Activated naive CD4-positive, alpha-beta T cell (primary cell): ENCODE measurements at places on chromosomes 2 and 18.

DNA sequence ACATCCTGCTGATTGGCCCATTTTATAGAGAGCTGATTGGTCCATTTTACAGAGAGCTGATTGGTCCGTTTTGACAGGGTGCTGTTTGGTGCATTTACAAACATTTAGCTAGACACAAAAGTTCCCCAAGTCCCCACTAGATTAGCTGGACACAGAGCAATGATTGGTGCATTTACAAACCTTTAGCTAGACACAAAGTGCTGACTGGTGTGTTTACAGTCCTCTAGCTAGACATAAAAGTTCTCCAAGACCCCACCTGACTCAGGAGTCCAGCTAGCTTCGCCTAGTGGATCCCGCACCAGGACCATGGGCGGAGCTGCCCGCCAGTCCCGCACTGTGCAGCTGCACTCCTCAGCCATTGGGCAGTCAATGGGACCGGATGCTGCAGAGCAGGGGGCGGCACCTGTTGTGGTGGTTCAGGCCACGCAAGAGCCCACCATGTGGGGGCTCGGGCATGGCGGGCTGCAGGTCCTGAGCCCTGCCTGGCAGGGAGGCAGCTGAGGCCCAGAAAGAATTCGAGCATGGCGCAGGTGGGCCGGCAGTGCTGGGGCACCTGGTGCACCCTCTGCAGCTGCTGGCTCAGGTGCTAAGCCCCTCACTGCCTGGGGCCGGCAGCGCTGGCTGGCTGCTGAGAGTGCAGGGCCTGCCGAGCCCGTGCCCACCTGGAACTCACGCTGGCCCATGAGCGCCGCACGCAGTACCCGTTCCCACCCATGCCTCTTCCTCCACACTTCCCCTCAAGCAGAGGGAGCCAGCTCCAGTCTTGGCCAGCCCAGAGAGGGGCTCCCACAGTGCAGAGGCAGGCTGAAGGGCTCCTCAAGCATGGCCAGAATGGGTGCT lies 713.2 kb upstream of the GYPC start:
- no peak for DNase-seq

DNA sequence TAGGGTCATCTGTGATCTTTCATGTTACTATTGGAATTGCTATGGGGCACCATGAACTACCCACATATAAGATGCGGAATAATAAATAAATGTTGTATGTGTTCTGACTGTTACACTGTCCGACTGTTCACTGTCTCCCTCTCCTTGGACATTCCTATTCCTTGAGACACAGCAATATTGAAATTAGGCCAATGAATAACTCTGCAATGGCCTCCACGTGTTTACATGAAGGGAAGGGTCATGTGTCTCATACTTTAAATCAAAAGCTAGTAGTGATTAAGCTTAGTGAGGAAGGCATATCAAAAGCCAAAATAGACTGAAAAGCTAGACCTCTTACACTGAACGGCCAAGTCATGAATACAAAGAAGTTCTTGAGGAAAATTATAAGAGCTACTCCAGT lies 751.3 kb downstream of the SOCS6 start:
- DNase-seq, result no peak

DNA sequence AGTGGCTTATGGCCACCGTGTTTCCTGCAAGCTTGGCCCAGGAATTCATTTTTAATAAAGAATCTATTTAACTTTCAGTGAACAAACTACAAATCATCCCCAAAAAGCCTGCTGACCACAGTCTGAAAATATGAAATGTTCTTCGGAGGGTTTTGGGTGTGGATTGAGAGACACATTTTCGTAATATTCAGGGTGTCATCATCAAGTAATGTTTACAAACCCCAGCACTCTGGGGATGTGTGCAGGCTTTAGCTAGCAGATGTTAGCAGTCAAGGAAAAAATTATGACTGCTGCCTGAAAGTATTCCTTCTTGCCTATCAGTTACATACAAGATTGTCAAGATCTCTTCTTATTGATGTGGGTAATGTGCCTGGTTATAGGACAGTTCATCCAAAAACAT lies 143.9 kb upstream of the FN1 start:
- no peak for DNase-seq

DNA sequence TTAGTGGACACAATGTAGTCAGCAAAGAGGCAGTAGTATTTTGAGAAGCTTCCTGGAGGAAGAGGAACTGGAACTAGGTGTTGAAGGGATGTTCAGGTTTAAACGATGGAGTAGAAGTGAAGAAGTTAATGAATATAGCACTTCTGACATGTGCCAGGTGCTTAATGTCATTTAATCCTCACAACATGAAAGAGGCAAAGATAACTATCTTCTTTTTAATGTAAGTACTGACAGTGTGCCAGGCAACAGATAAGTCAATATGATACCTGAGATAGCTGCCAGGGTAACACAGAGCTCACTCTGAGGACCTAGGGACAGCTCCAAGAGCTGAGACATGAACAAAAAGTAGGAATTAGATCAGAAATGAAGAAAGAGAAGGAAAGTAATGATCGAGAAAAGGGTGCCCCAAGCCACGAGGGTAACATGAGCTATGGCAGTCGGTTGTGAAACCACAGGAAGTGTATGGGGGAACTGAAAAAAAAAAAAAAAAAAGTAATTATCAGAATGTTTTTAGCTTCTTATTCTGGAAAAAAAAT lies 140.7 kb downstream of the RNF144A start:
- no peak for DNase-seq

DNA sequence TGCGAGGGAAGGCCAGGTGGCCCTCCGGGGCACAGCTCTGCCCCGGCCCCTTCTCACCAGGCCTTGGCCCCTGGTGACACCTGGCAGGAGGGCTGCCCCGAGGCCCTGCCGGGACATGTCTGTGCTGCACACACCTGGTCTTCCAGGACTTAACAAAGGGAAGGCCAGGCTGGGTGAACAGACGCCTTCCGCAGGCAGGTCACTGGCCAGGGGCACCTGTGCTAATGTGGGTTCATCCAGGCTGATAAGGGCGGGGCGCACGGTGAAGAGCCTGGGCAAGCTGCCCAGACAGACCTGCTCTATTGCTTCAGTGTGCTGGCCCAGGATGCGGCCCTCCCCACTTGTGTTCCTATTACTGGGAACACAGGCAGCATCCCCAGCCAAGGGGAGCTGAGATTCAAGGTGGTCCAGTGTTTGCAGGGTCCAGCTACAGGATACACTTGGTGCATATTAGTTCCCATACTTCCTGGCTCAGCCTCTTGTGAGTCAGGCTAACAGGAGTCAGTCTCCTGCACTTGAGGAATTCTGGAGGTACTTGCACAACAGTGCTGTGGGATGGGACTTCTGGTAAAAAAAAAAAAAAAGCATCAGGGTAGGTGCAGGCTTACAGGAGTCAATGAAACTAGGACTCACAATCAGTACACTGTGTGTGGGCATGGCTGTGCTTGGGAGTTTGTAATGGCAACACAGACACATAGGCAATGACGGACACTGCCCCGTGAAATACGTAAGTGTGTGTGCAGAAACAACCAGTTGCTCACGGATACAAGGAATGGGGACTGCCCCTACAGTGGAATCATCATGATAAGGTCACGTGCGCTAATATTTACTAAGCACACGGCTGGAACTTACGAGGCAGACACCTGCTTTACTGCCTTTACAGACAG lies 261.4 kb downstream of the TWIST2 start:
- DNase-seq, result no peak

DNA sequence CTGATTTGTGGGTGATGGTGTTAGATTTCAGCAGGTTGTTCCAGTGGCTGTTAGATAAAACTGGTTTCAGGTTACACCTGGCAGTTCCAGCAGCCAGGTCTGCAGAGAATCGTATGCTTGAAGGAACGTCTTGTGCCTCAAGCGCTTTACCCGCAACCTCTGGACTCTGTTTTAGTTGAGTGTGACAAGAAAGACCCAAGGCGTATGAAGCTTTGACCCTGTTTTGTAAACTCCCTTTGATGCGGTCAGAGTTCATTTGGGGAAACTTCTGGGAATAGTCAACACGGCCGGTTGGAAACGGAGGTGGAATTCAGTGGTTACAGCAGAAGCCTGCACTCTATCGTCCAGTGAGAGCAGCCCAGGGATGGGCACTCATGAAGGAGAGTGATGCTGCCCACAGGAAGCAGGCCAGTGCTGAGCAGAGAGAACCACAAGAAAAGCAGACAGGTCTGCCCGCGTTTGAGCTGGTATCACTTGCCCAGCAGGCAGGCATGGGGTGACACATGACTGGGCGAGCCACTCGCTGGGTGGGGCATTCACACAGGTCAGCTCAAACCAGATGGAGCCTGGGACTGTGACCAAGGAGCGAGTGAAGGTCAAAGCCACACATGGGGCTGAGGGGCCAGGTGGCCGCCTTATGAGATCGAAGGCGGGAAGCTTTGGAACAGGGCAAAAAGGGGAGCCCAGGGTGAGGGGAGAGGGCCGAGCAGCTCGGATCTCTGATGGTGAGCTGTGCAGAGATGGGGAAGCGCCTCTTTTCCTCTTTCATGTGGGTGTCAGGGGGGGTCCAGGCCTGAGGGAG lies 99.6 kb upstream of the MBOAT2 start:
- DNase-seq, result no peak

DNA sequence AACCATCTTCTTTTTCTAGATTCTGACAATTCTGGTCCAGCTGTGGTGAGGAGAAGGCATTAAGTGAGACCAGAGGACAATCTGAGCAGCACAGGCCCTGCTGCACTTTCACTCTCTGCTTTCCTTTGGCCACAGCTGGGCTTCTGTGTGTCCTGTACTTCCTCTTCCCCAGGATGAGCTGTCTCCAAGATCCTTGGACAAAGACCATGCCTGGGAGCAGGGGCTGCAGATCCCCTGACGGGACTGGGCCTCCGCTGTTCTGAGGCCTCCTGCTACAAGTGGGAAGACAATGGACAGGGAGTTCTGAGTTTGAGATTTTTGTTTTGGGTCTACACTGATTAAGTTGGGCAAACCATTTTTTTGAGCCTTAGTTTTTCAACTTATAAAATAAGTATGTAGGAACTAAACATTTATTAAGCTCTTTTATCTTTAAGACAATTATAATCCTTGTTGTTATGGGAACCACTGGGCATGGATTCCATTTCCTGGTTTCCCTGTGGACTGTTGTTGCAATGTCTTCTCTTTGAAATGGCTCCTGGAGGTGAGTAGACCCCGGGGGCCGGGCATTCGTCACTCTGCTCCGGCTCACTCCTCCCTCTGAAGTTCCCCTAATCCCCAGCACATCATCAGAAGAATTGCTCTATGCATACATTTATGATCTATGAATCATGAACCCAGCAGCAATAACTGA lies 266.6 kb downstream of the ACTR3 start:
- no peak for DNase-seq

GRCh38 chr2:204115137-204116056 lies 178.8 kb downstream of the ICOS start:
- DNase-seq, result no peak

DNA sequence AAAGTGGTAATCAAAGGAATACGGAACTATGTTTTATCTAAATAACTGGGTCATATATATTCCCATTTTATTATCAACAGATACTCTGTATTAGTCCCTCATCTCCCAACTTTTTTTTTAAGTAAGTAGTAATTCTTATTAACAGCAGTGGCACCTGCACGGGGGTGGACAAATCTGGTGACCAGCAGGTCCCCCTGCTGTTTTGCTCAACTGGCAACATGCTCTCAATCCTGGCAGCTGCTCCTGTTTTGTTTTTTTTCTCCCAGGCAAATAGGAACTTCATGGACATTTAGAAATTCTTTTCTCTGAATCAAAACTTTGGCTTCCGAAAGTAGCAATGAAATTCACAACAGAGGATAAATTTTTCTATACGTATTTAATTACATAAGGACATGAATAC lies 193.5 kb downstream of the SS18 start:
- no peak for DNase-seq

DNA sequence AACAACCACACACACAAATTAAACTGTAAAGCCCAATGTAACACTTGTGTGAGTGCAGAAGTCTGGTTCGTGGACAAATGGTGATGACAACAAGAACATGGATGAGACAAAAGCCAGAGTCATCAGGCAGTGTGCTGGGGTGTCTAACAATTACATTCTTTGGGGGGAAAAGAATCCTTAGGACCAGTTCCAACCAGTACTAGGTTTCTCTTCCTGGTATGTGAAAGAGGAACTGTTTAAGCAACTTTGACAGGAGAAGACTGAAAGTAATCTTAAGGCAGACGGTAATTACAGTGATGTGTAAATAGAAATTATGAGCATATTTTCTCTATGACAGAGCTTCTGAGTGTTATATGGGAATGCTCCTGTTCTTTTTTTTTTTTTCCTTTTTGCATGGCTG lies 133.4 kb downstream of the AFF3 start:
- DNase-seq, result no peak

GRCh38 chr2:60306267-60306861 lies 247.1 kb downstream of the BCL11A start:
- DNase-seq, result no peak

DNA sequence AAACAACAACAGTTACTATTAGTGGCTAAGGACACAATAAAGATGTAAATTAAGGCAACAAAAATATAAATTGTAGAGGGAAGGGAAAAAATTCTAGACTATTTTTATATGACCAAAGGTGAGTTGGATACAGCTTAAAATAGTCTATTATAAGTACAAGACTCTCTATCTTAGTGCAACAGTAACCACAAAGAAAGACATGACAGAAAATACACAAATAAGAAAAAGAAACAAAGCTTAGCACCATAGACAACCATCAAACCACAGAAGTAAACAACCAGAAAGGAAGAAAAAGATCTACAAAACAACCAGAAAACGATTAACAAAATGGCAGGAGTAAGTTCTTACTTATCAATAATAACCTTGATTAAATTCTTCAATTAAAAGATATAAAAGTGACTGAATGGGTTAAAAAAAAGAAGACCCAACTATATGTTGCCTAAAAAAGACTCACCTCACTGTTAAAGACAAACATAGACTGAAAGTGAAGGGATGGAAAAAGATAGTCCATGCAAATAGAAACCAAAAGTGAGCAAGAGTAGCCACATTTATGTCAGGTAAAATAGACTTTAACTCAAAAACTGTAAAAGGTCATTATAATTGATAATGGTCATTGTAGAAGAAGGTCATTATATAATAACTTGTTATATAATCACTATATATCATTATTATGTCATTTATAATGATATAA lies 62.5 kb downstream of the USP40 start:
- no peak for DNase-seq

DNA sequence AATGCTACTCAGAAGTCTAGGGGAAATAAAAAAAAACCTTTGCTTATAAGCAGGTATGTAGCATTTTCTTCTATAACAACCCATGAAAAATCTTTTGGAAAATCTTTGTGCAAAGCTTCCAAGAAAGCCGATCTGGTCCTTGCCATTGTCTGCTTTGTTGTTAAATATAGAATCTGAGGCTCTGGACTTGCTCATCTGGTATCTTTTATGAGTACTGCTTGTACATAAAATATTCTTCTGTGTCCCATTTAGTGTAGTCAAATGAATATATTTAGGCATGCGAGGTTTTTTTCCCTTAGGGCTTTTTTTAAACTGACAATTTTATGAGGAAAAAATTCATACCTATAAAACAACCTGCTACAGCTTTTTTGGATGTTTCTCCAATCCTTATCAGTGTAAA lies 45.0 kb upstream of the RMND5A start:
- no peak for DNase-seq

DNA sequence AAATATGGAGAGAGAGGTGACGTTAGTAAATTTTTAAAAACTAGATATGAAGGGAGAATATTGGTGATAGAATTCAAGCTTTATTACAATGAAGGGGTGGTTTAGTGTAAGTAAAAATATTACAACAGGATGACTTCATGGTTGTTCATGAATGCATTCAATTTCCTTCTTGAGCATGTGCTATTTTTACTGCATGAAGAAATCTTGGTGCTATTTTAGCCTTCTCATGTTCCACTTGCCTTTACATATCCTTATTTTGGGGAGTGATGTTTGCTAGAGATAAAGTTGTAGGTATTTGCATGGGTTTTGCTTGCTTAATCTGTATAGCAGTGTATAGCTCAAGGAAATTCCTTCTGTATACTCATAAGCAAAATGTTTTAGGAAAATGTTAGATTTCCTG lies 195.0 kb upstream of the MMADHC start:
- DNase-seq, result no peak
